ENCODE measurements at places on chromosomes 6 and 20. TPM values are rescaled to one million over a fixed set of nuclear protein-coding genes. Genes with fewer than 3 reads are reported as not detected.

DNA sequence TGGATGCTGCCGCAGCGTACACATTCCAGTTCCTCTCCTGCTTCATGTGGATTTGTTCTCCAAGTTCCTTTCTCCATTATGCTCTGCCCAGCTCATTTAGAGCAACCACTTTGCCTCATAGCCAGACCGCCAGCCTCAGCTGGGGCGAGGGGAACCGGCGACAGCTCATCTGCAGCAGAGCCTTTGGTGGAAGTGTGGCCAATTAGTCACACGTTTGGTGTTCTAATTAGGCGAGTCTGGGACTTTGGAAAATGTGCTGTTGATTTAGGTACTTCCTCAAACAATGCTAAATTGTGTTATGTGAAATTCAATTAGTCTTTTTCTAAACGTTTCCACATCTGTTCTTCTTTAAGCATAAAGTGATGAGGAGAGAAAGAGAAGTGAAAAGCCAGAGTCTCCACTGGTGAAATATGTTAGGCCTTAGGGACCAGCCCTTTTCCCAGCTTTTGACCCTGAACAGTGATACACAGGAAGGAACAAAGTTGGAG lies 217.9 kb downstream of the TBX18 start:
- H3K4me1 ChIP-seq: peaks cover 11% of the 10 kb centered on the region
- no peaks in the 10 kb centered on the region for H3K36me3 ChIP-seq
- H3K4me3 ChIP-seq: no peak overlapping the region

- no peak overlapping the region for H3K4me3 ChIP-seq
- DNase-seq: no peak
- H3K36me3 ChIP-seq: no peaks in the 10 kb centered on the region
- peaks cover 6% of the 10 kb centered on the region for H3K4me1 ChIP-seq
- no peaks in the 10 kb centered on the region for H3K27me3 ChIP-seq
Observed at GRCh38 chr6:148293181-148293995, 49.2 kb upstream of the SASH1 start.

The MCCD1 gene
- total RNA-seq: not detected

DNA sequence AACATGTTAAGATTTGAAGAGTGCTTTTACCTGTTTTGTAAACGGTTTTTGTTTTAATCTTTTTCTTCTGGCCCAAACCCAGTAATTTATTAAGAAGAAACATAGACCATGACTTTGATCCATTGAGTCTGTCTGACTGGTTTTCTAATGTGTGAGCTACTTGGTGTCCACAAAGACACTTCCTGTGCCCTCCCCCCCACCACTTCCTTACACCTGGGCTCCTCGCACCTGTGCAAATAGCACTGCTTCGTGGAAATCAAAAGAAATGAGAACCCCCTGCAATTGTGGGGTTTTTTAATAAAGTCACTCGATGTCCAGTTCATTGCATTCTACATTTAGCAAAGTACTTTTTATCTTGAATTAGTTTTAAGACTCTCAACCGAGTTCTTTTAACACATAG lies 65.5 kb downstream of the SMOC2 start:
- no peak overlapping the region for H3K4me3 ChIP-seq
- H3K36me3 ChIP-seq: no peaks in the 10 kb centered on the region
- no peaks in the 10 kb centered on the region for H3K4me1 ChIP-seq
- H3K27me3 ChIP-seq: no peaks in the 10 kb centered on the region
- DNase-seq: no peak
- no peak overlapping the region for H3K27ac ChIP-seq

DNA sequence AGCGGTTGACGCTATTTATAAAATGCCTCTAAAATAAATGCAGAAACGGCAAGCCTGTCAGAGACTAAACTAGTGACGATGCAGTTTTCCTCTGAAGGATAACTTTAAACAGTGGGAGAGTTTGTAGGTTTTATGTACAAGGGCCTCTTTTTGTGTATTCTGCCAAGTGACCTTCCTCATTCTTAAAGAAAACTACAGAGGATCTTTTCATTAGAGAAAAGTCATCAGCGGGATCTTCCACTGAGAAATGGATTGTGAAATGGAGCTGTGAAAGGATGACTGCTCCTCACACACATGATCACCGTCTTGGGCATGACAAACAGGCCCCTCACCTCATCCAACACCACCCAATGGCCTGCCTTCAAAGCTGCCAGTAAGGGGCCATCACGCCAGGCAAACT lies 89.0 kb upstream of the LYRM2 start:
- peaks cover 61% of the 10 kb centered on the region for H3K36me3 ChIP-seq
- no peaks in the 10 kb centered on the region for H3K4me1 ChIP-seq
- no peak overlapping the region for H3K4me3 ChIP-seq
- DNase-seq: no peak

DNA sequence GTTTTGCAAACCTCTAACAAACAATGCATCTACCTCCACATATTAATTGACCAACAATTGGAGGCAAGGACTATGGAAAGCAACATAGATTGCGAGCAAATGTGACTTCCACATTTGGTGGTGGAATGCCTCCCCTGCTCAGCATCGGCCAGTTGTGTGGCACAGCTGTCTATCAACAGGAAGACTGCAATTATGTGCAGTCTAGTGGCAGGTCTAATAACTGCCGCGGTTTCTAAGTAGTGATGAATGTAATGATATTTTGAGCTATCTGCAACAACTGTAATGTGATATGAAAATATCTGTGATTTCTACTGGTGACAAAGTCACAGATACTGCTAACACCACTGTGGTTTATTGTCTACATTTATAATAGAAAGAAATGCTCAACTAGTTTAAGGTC lies 56.8 kb downstream of the NCR2 start:
- H3K4me3 ChIP-seq: no peak overlapping the region
- H3K4me1 ChIP-seq: no peaks in the 10 kb centered on the region
- no peak overlapping the region for H3K27ac ChIP-seq
- DNase-seq: no peak

GRCh38 chr20:483815-484644 lies 21.7 kb upstream of the TBC1D20 start:
- no peak for DNase-seq
- no peak overlapping the region for H3K4me3 ChIP-seq
- H3K27me3 ChIP-seq: no peaks in the 10 kb centered on the region
- peaks cover 68% of the 10 kb centered on the region for H3K36me3 ChIP-seq
- no peak overlapping the region for H3K27ac ChIP-seq

GRCh38 chr6:40755046-40755681 lies 168.0 kb upstream of the LRFN2 start:
- peaks cover 17% of the 10 kb centered on the region for H3K4me1 ChIP-seq
- peak overlapping the region; percentile 35 for H3K4me3 ChIP-seq
- DNase-seq: peak; percentile 58
- H3K36me3 ChIP-seq: no peaks in the 10 kb centered on the region
- H3K27me3 ChIP-seq: no peaks in the 10 kb centered on the region
- H3K27ac ChIP-seq: peak overlapping the region; percentile 54
